ENCODE measurements at places on chromosomes 16 and 17.

DNA sequence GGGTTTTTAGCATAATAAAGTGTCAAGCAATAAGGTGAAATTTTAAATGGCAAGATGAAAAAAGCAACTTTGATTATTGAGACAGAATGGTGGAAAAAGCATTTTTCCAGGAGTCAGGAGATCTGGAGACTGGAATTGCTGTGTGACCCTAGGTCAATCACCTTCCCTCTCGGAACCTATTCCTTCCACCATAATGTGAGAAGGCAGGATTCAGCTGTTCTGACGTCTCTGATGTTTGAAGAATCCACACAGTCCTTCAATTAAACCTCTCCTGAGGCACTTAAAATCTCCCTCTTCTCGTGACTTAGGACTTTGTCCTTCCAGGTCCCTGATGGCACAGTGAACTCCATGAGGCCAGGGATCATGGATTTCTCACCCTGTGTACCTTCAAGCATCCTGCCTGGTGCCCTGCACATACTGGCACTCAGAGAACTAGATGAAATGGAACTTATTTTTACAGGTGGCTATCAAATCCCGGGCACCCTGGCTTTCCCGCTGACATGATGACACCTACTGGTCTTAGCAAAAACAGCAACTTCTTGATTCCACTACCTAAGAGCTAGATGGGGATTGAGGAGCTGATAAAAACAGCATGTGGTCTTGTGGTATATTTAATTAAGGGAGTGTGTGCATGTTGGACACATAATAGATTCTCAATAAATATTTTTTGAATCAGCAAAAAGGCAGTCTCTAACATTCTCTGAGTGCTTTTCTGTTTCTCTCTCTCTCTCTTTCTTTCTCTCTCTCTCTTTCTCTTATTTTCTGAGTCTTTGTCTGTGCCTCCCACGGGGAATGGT, 2.3 kb upstream of the CCDC182 start:
- DNase-seq, result peak; percentile 9

DNA sequence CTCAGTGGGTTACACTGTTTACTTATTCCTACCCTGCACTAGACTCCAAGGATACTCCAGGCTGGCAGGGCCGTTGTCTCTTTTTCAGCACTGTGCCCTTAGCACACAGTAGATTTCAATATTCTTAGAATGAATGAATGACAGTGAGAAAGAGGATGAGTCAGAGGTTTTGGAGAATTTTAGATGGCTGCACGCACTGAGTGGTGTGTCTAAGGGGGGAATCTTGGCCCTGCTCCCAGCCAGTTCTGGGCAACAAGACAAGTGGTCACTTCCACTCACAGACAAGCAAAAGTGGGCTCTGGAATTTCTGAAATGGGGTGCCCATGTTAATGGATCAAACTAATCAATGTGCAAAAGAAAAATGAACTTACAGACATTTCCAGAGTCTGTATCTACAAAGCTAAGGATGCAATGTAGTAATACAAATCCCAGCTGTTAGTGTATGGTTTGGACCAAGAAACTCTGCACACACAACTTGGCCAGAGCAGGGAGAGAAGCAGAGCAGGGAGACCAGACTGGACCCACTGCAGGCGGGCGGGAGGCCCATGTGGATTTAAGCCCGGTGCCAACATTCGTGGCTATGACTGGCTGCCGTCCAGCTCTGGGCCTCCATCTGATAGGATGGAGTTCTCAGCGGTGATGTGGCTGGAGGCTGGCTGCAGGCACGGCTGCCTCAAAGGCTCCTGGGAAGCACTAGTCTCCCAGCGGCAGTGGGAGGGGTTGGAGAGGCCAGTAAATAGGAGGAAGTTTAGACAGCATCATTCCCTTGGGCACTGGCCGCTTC, 95.6 kb upstream of the CDYL2 start:
- DNase-seq, result no peak

DNA sequence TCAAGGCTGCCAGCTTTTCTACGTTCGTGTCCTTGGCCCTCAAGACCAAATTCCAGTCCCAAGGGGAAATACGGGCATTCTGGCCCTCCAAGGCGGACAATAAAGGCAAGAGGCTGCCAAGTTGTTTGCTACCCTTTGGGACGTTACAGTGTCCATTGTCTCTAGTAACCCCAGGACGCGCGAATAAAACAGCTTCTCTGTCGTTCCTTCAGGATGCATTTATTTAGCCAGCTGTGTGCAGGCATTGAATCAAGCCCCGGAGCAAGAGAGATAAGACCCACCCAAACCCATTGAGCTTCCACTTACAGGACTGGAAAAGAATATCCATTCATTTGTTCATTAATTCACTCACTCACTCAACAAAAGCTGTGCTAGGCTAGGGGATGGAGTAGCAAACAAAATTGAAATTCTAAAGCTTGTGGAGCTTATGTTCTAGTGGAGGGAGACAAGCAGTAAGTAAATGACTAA, 656 bp downstream of the MRPL58 start:
- no peak for DNase-seq

DNA sequence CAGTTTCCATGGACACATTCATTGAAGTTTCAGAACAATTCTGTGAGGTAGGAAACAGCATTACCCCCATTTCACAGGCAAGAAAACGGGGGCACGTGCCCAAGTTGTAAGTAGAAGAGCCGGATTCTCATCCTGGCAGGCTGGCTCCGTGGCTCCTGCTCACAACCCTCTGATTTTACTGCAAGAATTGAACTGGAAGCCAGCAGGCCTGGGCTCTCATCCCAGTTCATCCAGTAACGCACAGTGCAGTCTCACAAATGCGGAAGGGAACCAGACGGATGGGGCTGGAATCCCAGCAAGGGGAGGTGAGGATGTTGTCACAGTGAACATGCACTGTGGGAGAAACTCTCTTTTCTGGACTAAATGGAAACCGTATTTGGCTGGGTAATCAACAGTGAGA, 40.7 kb upstream of the DOC2B start:
- no peak for DNase-seq

DNA sequence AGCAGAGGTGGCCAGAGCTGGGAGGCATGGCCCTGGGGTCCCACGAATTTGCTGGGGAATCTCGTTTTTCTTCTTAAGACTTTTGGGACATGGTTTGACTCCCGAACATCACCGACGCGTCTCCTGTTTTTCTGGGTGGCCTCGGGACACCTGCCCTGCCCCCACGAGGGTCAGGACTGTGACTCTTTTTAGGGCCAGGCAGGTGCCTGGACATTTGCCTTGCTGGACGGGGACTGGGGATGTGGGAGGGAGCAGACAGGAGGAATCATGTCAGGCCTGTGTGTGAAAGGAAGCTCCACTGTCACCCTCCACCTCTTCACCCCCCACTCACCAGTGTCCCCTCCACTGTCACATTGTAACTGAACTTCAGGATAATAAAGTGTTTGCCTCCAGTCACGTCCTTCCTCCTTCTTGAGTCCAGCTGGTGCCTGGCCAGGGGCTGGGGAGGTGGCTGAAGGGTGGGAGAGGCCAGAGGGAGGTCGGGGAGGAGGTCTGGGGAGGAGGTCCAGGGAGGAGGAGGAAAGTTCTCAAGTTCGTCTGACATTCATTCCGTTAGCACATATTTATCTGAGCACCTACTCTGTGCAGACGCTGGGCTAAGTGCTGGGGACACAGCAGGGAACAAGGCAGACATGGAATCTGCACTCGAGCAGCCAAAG, 2.3 kb downstream of the CSF3 start:
- no peak for DNase-seq

DNA sequence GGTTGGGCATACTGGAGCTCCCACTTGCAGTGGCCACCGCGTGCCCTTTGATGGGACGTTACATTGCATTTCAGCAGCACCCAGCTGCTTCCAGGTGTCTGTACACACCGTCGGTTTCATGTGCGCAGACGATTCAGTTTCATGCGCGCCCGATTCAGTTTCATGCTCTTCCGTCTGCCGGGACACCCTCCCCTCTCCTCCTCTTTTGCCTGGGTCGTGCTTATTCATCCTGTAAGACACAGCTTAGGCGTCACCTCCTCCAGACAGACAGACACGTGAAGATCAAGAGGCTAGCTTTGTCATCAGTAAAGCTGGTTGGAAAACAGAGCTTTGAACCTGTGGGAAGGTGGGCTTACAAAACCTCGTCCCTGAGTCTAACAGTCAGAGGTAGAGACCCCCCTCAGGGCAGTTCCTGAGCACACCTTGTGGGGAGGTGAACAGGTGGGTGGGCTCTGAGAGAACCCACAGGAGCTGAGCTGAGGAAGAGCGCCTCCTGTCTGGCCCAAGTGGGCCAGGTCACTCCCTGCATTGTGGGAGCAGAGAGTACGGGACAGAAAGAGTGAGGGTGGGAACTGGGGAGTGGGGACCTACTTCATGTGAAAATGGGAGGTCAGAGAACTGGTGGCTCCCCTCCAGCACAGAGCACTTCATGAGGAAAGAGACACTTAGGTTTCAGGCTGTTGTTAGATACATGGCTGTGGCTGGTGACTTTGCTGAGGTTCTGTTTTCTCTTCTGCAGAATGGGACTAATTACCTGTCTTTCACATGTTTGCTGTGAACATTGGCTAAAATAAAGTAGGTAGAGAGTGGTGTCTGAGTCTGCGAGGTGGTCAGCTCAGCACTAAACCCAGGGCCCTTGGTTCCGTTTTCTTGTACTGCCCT, 122.1 kb downstream of the SNX29 start:
- DNase-seq, result no peak

- DNase-seq, result no peak
These were observed 19.1 kb upstream of the GSG1L start for GRCh38 chr16:28082624-28083023.

GRCh38 chr17:74150428-74151025, 53.0 kb upstream of the RPL38 start:
- DNase-seq, result no peak

DNA sequence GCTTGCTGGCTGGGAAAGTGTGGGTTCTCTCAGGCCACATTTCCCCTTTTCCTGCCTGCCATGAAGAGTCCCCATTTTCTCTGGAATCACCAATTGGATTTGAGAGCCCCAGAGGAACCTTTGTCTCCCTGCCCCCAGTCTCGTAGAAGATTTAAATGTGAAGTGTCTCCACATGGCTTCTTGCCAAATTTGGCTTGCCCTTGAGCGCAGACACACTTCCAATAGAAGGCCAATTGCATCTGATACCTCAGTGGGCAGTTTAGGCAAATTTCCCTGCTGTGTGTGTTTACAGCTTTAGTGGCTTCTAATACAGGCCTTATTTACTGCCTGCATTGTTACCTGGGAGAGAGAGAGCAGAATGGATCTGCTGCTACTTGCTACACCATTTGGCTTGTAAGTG, 29.7 kb downstream of the CDK5R1 start:
- DNase-seq, result no peak

DNA sequence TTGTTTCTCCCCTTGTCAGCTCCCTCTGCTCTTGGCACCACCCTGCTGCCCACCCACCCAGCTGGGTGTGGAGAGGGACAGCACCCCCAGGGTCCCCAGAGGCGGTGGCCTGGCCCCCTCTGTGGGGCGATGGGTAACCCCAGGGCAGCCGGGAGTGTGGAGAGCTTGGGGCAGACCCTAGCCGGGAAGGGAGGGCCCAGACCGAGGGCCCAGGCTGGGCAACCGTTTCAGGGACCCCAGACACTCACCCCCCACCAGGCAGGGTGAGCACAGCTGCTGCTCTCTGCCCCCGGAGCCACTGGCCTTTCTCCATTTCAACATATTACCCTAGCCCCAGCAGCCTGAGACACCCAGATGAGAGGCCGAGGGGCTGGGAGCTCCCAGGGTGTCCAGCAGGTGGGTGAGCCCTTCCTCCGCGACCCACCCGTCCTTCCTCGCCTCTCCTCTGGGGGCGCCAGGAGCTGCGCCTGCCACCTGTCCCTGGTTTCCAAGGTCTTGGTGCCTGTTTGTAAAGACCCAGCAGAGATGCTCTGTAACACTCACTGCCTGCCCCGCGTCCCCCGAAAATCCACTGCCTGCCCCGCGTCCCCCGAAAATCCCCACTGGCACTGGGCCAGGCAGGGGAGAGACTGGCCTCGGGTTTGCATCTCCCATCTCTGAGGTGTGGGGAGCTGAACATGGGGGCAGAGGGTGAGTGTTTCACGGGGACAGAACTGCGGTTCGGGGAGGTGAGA, 45.4 kb downstream of the BAHCC1 start:
- DNase-seq, result no peak

DNA sequence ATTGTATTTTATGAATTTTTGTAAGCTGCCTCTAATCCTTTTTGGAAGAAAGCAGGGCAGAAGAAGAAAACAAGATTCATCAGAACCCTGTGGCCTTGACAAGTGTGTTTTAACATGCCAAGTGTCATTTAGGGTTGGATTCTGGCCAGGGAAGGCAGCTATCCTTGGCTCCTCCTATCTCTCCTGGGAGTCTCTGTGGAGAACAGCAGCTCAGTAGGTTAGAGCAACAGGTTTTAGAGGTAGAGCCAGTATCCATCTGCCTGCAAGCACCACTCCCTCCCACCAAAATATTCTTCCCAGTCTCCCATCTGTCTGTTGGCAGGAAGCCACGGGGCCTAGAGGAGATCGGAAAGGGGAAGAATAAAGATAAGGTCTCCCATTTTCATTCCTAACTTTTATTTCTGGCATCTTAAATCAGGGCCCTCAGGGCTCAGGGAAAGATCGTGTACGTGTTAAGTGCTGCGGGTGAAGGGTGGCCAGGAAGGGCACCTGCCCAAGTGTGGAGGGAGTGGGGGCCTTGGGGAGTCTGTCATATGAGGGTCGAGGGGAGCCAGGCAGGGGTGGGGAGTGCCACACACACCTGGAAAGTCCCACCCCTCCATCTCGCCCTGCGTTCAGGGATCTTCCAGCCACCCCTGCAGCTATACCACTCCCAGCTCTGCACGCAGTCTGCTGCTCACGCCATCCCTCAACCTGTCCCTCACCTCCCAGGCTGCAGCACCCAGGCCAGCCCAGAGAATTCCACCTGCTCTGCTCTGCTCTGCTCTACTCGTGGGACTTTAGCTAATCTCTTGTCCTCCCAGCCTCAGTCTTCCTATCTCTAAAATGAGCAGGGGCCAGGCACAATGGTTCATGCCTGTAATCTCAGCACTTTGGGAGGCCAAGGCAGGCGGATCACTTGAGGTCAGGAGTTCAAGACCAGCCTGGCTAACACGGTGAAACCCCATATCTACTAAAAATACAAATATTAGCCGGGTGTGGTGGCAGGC, 17.1 kb upstream of the CPSF4L start:
- DNase-seq, result no peak

GRCh38 chr17:73706858-73707257, 62.6 kb upstream of the SDK2 start:
- no peak for DNase-seq

GRCh38 chr16:67673712-67674580, 7.3 kb downstream of the C16orf86 start:
- DNase-seq, result no peak

GRCh38 chr17:82582213-82582612, 62.7 kb downstream of the FOXK2 start:
- no peak for DNase-seq

DNA sequence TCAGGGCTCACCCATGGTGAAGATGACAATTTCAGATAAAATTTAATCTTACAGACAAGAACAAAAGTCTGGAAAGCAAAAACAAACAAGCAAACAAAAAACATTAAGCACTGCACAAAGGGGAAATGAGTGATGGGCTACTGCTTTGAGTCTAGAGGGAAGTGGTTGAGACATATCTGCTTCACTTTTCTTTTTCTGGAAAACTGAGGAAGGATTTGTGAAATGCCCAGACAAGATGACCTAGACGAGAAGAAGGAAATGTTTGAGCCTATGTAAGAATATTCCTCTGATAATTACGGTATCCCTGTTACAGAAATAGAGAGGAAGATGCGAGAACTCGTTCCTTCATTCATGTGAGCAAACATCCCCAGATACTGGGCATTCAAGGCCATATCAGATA, 11.5 kb upstream of the HYDIN start:
- no peak for DNase-seq

Measured in stimulated activated CD8-positive, alpha-beta memory T cell treated with anti-CD3 and anti-CD28 coated beads, Interleukin-4, amount 100 ng/mL, for 4 hours (primary cell).